Activated CD4-positive, alpha-beta memory T cell treated with anti-CD3 and anti-CD28 coated beads for 36 hours (primary cell): ENCODE measurements at places on chromosomes 1 and 21. TPM values are rescaled to one million over a fixed set of nuclear protein-coding genes. Genes with fewer than 3 reads are reported as not detected.

The CYYR1 gene
- total RNA-seq: not detected

The SEC16B gene
- not detected for total RNA-seq

The LCE1A gene
- total RNA-seq: not detected

DNA sequence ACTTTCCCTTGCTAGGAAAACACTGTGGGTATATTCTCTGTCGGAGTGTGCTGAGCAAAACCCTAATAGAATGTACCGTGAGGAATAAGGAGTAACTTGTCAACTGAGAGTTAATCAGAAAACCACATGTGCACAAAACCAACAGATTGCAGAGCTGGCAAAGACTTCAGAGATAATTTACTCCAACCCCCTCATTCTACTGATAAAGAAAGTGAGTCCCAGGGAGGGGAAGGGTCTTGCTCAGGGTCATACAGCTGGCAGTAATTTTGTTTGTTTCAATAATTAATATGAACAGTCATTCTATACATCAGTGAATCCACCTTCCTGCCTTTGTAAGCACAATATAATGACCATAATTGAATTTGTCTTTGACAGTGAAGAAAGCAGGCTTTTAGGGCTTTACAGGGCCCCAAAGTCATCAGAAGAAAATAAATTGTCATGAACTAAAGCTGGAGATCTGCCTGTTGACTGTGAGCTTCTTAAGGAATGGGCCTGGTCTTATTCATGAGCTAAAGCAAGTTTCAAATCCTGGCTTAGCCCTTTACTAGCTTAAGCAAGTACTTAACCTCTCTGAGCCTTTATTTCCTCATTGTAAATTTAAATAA lies 67.2 kb upstream of the HOOK1 start:
- no peak overlapping the region for H3K4me3 ChIP-seq
- H3K27ac ChIP-seq: no peak overlapping the region
- no peaks in the 10 kb centered on the region for H3K36me3 ChIP-seq
- H3K4me1 ChIP-seq: peaks cover 3% of the 10 kb centered on the region
- DNase-seq: no peak
- no peaks in the 10 kb centered on the region for H3K27me3 ChIP-seq

- H3K4me3 ChIP-seq: no peak overlapping the region
- no peaks in the 10 kb centered on the region for H3K36me3 ChIP-seq
- H3K27ac ChIP-seq: no peak overlapping the region
- no peak for DNase-seq
- H3K27me3 ChIP-seq: peaks cover 8% of the 10 kb centered on the region
These were observed 64.5 kb downstream of the BCAR3 start for GRCh38 chr1:93616996-93617669.
